Caco-2 (cell line): ENCODE measurements at places on chromosomes 6 and 20.

DNA sequence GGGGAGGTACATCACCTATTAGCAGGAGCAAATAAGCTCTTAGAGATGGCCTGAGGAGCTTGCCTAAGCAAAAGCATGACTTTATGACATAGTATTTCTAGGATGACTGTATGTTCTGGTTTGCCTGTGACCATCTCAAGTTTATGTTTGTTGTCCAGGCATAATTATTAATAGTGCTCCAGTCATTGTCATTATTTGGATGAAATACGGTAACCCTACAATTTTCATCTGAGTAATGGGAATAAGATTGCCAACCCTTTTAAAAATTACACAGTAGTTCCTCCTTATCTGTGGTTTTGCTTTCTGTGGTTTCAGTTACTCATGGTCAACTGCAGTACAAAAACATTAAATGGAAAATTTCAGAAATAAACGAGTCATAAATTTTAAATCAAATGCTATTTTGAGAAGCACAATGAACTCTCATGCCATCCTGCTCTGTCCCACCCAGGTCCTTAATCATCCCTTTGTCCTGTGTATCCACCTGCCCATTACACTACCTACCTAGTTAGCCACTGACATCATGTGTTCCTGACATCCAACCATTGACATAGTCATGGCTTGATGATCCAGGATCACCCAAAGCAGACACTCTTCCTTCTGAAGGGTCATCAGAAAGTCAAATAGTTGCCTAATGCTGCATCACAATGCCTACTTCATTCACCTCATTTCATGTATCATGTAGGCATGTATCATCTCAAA lies 27.0 kb upstream of the TFB1M start:
- DNase-seq = no peak

- DNase-seq = no peak
Measured at GRCh38 chr6:135393289-135393688, 104.3 kb downstream of the AHI1 start.

DNA sequence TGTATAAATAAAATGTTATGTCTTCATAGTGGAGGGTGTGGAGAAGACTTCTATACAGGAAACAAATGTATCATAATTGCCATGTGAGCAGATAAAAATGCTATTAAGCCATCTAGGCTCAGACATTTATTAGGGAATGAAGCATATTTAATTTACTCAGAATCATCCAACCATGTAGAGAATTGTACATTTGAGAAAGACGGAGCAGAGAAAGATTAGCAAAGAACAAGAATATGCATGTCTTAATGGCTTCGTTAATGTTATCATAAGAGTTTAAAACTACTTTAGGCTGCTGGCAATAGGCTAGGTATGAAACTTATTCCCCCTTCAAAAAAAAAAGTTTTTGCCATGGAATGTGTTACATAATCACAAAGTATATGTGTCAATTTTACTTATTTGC lies 6.1 kb downstream of the ANKRD6 start:
- DNase-seq = no peak

DNA sequence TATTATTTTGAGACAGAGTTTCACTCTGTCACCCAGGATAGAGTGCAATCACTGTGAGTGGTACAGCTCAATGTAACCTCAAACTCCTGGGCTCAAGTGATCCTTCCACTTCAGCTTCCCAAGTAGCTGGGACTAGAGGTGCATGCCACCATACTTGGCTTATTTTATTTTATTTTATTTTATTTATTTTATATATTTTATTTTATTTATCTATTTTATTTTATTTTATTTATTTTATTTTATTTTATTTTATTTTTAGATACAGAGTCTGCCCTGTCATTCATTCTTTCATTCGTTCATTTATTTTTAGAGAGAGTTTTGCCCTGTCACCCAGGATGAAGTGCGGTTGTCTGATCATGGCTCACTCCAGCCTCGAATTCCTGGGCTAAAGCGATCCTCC lies 35.5 kb downstream of the ATG5 start:
- no peak for DNase-seq
